ENCODE measurements at places on chromosomes 2 and 18.
A peak's percentile ranks its signal among the peaks of the same experiment; 100 is the strongest.

- DNase-seq: no peak
Measured at GRCh38 chr2:68756178-68756577, 21.6 kb downstream of the ARHGAP25 start.

DNA sequence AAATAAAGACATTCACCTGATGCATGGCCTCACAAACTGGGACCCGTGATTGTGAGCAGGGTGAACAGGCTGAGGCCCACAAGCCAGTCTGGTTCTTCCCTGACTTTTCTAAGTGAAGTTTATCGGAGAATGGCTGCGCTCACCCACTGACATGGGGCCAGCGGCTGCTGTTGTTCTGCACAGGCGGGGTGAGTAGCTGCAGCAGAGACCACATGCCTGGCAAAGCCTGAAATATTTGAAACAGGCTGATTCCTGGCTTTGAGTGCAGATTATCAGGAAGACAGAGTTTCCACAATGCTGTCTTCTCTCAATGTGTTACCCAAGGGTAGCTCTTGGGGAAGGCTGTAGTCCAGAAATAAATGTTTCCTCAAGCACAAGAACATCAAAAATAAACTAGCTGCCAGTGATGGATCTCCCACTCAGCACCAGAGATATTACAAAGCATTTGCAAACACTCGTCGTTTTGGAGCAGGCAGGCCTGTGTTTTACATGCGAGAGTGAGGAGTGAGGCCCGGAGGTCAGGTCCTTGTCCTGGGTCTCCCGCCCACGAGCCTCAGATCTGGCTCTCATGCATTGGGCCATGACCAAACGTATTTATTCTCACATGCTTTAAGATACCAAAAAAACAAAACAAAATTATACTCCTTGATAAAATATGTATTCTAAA is 647.1 kb downstream of the GALR1 start:
- DNase-seq: no peak

DNA sequence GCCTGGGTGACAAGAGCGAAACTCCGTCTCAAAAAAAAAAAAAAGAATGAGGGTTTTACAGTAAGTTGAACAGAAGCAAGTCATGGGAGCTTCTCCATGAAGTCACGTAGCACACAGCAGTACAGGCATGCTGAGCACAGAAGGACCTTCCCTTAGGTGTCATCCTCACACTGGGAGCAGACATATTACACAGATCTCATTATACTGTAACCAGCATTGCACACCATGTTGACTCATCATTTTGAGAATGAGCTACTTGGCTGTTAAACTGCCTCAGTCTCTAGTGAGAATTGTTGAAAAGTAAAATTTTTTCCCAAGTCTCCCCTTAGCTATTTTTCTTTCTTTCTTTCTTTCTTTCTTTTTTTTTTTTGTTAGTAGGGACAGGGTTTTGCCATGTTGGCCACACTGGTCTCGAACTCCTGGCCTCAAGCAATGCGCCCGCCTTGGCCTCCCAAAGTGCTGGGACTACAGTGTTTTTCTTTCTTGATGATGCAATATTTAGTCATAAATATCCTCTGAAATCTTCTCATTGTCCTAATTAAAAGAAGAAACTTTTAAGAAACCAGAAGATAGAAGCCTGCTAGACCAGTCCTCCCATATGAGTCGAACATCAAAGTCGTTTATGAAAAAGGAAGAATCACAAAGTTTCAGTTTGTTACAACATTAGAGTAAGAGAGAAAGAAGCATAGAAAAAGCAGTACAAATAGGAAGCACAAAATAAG is 37.9 kb upstream of the PPP1CB start:
- DNase-seq: peak; percentile 77

DNA sequence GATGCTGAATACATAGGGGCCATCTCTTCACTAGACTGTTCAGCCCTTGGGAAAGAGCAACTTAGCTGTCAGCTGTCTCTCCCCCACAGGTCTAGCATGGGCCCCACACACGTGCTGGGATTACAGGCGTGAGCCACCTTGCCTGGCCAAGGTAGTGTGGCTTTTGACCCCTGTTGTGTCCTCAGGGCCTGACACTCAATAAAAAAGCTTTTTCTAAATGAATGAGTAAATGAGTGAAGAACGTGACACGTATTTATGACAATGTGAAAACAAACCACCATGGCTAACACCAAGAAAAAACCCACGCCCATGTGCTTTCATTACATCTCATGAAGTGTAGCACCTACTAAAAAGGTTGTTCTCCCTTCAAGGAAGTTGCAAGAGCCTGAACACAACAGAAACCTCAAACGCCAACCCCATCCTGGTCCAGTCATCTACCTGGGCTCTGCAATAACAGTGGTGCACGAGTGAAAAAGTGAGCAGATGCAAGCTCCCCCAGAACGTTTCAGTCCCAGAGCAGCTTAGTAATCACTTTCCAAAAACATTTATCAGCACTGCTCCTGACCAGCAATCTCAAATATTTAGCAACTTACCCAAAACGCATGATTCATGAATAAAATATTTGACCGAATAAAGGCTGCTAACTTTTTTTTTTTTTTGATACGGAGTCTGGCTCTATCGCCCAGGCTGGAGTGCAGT is 3.4 kb downstream of the WDFY1 start:
- peak; percentile 45 for DNase-seq

Measured in mesenchymal stem cell (in vitro differentiated cells and primary cell).